ENCODE measurements at places on chromosomes 2 and 18.

DNA sequence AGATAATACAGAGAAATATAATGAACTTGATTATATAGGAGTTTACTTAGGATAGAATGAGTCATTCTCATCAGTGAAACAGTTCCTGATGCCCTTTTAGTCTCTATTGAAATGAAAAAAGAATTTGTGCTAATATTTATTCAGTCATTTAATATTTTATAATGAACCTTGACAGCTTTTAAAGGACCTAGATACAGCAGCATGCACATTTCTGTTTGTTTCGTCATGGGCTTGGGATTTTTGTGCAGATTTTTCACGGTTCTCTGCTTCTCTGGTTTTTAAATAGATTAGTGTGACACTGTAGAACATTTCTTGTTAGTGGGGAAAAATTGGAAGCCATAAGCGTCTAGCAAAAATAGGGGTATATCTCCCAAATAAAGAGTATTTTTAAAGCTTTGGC lies 60.7 kb downstream of the NABP1 start:
- DNase-seq = no peak

GRCh38 chr2:71064754-71065621 lies 3.5 kb upstream of the NAGK start:
- no peak for DNase-seq

GRCh38 chr2:190837952-190838361 lies 42.7 kb upstream of the GLS start:
- DNase-seq = no peak

GRCh38 chr2:29233428-29233827 lies 118.2 kb downstream of the CLIP4 start:
- DNase-seq = no peak

Measured in stimulated activated CD8-positive, alpha-beta memory T cell treated with anti-CD3 and anti-CD28 coated beads, Interleukin-2, amount 100 ng/mL, for 48 hours (primary cell).